Thyroid gland (tissue), 4 donors: ENCODE measurements at places on chromosomes 6 and 20. TPM values are rescaled to one million over a fixed set of nuclear protein-coding genes. Genes with fewer than 3 reads are reported as not detected.

GRCh38 chr20:12110711-12111110, 193.0 kb downstream of the BTBD3 start:
- no peaks in the 10 kb centered on the region for H3K27me3 ChIP-seq
- H3K36me3 ChIP-seq, result no peaks in the 10 kb centered on the region
- H3K27ac ChIP-seq, result no peak overlapping the region
- DNase-seq, result no peak
- H3K4me3 ChIP-seq, result no peak overlapping the region

- H3K36me3 ChIP-seq, result no peaks in the 10 kb centered on the region
- H3K27ac ChIP-seq, result no peak overlapping the region
- H3K27me3 ChIP-seq, result no peaks in the 10 kb centered on the region
- no peaks in the 10 kb centered on the region for H3K4me1 ChIP-seq
- no peak for DNase-seq
Observed at GRCh38 chr20:44392776-44393607, 37.5 kb downstream of the HNF4A start.

DNA sequence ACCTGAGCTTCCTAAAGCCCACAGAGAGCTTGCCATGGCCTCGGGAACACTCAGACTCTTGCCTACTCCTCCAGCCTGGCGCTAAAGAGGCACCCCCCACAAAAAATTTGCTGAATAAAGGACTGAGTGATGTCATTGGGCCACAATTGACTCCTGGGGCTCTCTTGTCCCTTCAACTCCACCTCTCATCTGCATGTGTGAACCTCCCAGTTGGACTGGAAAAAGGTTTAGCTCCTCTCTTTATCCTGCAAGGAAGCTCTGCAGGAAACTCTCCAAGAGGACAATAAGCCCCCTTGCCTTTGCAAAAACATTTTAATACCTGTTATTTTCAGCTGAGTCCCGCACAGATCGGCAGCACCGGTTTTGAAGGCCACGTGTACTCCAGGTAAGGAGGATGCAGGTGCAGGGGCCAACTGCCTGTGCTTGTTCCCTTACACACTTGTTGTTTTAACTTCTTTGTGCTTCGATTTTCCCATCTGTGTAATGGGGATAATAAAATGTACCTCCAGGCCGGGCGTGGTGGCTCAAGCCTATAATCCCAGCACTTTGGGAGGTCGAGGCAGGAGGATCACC, 107.3 kb downstream of the TFAP2C start:
- H3K4me1 ChIP-seq, result no peaks in the 10 kb centered on the region
- no peak overlapping the region for H3K27ac ChIP-seq
- no peaks in the 10 kb centered on the region for H3K36me3 ChIP-seq
- H3K4me3 ChIP-seq, result no peak overlapping the region
- no peak for DNase-seq

- no peaks in the 10 kb centered on the region for H3K27me3 ChIP-seq
- H3K4me1 ChIP-seq, result peaks cover 5% of the 10 kb centered on the region
- no peak overlapping the region for H3K4me3 ChIP-seq
- H3K27ac ChIP-seq, result no peak overlapping the region
Observed at GRCh38 chr6:108247965-108248536, 12.8 kb downstream of the SNX3 start.

DNA sequence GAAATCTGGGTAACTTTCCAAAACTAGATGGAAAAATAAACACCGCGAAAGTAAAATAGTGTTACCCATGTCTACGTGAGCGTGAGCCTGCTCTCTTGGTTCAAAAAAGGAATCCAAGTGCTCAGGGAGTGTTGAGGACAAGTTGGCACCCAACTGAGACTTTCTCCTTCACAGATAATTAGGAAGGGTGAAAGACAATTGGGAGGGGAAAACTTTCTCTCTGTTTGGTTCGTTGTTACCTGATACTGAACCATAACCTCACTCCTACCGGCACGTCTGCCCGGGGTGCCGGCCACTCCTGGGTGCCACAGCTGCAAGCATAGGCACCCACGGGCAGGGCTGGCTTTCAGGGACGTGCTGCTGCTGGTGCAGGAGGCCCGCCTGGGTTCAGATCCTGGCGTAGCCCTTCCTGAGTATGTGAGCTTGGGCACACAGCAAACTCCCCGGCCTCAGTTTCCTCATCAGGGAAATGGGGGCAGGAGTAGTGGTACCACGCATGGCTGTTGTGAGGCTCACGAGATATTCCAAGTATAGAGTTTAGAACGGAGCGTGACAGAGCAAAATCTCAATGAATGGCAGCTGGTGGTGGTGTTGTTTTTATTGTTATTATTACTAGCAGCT, 38.2 kb upstream of the PMEPA1 start:
- H3K36me3 ChIP-seq, result no peaks in the 10 kb centered on the region
- no peak for DNase-seq
- no peaks in the 10 kb centered on the region for H3K27me3 ChIP-seq

- no peak overlapping the region for H3K27ac ChIP-seq
- peaks cover 31% of the 10 kb centered on the region for H3K36me3 ChIP-seq
- H3K27me3 ChIP-seq, result no peaks in the 10 kb centered on the region
- DNase-seq, result no peak
Observed at GRCh38 chr20:3227936-3228749, 10.8 kb downstream of the SLC4A11 start.

GRCh38 chr20:57680934-57681914, 28.6 kb downstream of the PMEPA1 start:
- peaks cover 11% of the 10 kb centered on the region for H3K4me1 ChIP-seq
- H3K27ac ChIP-seq, result no peak overlapping the region
- H3K27me3 ChIP-seq, result no peaks in the 10 kb centered on the region
- no peak for DNase-seq

The CDKAL1 gene
- total RNA-seq, result 32.7 TPM

The ACAT2 gene
- 5.8 TPM for total RNA-seq

The SIRPB2 gene
- total RNA-seq, result 4.5 TPM
